ENCODE measurements at places on chromosomes 13 and 19. TPM values are rescaled to one million over a fixed set of nuclear protein-coding genes. Genes with fewer than 3 reads are reported as not detected.

GRCh38 chr13:97002581-97002980 lies 8.3 kb upstream of the OXGR1 start:
- no peaks in the 10 kb centered on the region for H3K4me1 ChIP-seq
- no peak for DNase-seq
- no peak overlapping the region for H3K27ac ChIP-seq
- H3K27me3 ChIP-seq, result no peaks in the 10 kb centered on the region

- no peak overlapping the region for H3K27ac ChIP-seq
- no peaks in the 10 kb centered on the region for H3K27me3 ChIP-seq
- DNase-seq, result no peak
- H3K36me3 ChIP-seq, result no peaks in the 10 kb centered on the region
These were observed 7.2 kb downstream of the GJB2 start for GRCh38 chr13:20185366-20186056.

DNA sequence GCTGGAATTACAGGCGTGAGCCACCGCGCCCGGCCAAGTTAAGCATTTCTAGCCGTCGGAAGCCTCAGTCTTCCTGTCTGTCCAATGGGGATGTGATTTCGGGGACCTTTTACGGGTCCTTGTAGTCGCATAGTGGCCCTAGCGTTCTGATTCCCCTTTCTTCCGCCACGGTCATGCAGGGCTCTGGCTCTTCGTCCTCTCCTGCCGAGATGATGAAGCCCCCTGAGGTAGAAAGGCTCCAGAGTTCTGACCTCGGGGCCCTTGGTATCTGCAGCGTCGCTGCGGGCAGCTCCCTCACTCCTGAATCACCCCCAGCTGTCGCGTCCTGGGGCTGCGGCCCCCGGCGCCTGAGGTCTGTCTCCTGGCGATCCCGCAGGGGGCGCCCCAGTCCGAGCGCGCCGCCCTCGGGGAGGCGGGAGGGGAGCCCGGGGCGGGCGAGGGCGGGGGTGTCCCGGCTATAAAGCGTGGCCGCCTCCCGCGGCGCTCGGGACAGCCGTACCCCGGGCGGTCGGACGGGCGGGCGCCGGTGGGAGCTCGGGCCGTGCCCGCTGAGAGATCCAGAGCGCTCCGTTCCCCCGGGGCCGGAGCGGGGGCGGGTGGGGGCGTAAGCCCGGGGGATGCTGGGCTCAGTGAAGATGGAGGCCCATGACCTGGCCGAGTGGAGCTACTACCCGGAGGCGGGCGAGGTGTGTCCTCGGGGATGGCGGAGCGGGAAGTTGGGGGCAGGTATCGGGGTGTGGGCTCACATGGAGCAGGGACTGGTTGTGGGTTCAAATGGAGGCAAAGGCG lies at the start of gene FOXA3:
Gene FOXA3 (plus strand): TSS at position 487 of the 789 bp plus-strand sequence. CDS start 131 bp downstream, at position 618.
- H3K27me3 ChIP-seq, result peaks cover 9% of the 10 kb centered on the region
- no peak within 1 kb of the TSS for H3K27ac ChIP-seq
- H3K4me3 ChIP-seq, result peak within 1 kb of the TSS; percentile 73
- no peak for DNase-seq
- H3K36me3 ChIP-seq, result no peaks in the 10 kb centered on the region

The CD177 gene
- total RNA-seq, result 0.64 TPM

The CFAP97D2 gene
- total RNA-seq, result not detected

DNA sequence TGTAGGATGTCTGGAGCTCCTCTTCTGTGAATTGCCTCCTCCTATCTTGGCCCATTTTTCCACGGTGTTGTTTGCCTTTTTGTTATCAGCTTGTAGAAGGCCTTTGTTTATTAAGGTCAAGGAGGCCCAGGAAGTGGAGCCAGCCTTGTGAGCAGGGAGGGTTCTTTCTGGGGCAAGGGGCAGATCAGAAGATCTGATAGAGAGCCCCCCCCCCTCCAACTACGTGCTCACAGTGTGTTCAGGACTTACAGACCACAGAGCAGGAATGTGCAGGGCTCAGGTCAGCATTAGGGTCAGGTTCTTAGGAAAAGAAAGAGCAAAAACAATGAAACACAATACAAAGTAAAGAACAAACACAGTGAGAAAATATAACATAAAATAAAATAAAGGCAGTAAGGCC lies 59.4 kb downstream of the CCNE1 start:
- no peak overlapping the region for H3K4me3 ChIP-seq
- H3K36me3 ChIP-seq, result no peaks in the 10 kb centered on the region
- H3K27ac ChIP-seq, result no peak overlapping the region
- no peak for DNase-seq
- H3K27me3 ChIP-seq, result peaks cover 39% of the 10 kb centered on the region

GRCh38 chr19:29897466-29897865 lies 44.6 kb upstream of the URI1 start:
- no peak overlapping the region for H3K4me3 ChIP-seq
- DNase-seq, result no peak
- no peak overlapping the region for H3K27ac ChIP-seq
- H3K36me3 ChIP-seq, result no peaks in the 10 kb centered on the region

The GIPR gene
- total RNA-seq, result 0.95 TPM

GRCh38 chr19:43667876-43668405 lies 2.0 kb downstream of the PLAUR start:
- no peak overlapping the region for H3K27ac ChIP-seq
- peak overlapping the region; percentile 28 for H3K4me3 ChIP-seq
- no peaks in the 10 kb centered on the region for H3K27me3 ChIP-seq
- H3K4me1 ChIP-seq, result peaks cover 30% of the 10 kb centered on the region
- no peak for DNase-seq

The ACP5 gene
- 40.1 TPM for total RNA-seq

DNA sequence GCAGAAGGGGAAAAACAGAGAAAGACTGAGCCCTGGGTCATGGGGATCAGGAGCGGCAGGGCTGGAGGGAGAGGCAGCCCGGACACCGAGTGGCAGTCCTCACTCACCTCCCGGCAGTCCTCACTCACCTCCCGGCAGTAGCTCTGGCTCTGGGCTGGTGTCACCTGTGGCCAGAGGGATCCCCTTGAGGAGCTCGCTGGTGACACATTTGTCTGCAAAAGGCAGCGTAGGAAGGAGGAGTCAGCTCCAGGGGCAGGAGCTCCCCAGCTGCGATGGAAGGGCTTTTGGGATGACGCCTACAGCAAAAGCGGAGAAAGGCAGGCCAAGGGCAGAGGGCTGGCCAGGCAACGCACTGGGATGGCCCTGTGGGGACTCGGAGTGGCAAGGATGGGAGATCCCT lies 739 bp downstream of the EIF3G start:
- peak overlapping the region; percentile 82 for H3K27ac ChIP-seq
- DNase-seq, result no peak
- peaks cover 39% of the 10 kb centered on the region for H3K4me1 ChIP-seq
- H3K4me3 ChIP-seq, result peak overlapping the region; percentile 96

- H3K27ac ChIP-seq, result no peak overlapping the region
- H3K4me3 ChIP-seq, result no peak overlapping the region
- H3K36me3 ChIP-seq, result no peaks in the 10 kb centered on the region
- no peaks in the 10 kb centered on the region for H3K4me1 ChIP-seq
These were observed 61.5 kb upstream of the TDRD3 start for GRCh38 chr13:60335531-60335930.

DNA sequence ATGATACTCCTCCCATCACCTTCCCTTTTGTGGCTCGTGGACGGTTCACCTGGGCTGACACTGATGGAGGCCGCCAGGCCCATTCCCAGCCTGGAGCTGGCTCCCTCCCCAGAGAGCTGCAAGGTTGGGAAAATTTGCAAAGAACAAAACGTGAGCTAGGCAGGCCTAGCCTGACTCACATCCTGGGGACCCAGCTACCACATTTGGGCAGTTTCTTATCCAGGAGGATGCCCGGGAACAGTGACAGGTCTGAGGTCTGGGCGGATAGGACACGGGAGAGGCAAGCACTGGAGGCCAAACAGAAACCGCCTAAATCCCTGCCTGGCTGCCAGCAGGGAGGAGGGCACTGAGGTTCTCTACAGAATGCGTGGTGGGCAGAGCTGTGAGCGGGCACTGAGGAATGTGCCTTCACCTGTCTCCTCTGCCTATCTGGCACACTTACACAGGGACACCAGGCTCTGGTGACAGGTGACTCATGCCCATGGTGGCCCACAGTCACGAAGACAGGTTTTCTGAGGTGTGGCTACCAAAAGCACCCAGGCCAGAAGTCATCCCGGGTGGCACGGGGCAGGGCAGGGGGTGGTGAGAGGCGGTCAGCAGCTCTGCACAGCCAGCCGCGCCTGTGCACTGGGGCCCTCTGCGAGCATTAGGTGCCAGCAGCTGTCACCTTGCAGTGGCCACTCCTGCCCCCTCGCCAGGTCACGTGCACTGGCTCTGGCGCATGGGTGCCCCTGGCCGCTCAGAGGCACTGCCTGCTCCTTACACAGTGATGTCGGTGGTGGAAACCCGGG lies 23.2 kb downstream of the SH3GL1 start:
- no peak overlapping the region for H3K4me3 ChIP-seq
- peaks cover 99% of the 10 kb centered on the region for H3K4me1 ChIP-seq
- no peaks in the 10 kb centered on the region for H3K36me3 ChIP-seq
- H3K27me3 ChIP-seq, result no peaks in the 10 kb centered on the region

GRCh38 chr13:63249411-63250187 lies 1834.0 kb upstream of the PCDH20 start:
- no peaks in the 10 kb centered on the region for H3K4me1 ChIP-seq
- H3K27me3 ChIP-seq, result no peaks in the 10 kb centered on the region
- DNase-seq, result no peak
- H3K27ac ChIP-seq, result no peak overlapping the region
- H3K4me3 ChIP-seq, result no peak overlapping the region

- no peaks in the 10 kb centered on the region for H3K4me1 ChIP-seq
- H3K27ac ChIP-seq, result no peak overlapping the region
- no peak overlapping the region for H3K4me3 ChIP-seq
- H3K27me3 ChIP-seq, result no peaks in the 10 kb centered on the region
These were observed 1147.9 kb downstream of the UQCRFS1 start for GRCh38 chr19:28065026-28065425.

DNA sequence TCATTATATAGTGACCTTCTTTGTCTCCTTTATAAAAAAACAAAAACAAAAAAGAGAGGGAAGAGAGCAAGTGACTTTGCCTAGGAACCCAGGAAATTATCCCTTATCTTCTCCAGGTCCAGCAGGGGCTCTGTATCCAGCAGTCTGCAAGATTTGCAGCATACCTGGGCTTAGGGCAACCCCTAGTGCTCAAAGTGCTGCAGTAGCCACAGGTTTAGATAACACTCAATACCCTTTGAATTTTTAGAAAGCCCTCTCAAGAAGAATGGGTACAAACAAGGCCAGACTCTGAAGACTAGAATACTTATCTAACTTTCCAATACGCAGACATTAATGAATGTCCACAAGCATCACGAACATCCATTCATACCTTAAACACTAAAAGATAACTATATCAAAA lies 43.2 kb downstream of the CCNA1 start:
- no peaks in the 10 kb centered on the region for H3K4me1 ChIP-seq
- no peak overlapping the region for H3K27ac ChIP-seq
- no peaks in the 10 kb centered on the region for H3K36me3 ChIP-seq
- DNase-seq, result no peak

The SLC27A5 gene
- total RNA-seq, result 8.3 TPM

The MYBPC2 gene
- not detected for total RNA-seq

GRCh38 chr13:79466872-79467271 lies 14.1 kb upstream of the NDFIP2 start:
- DNase-seq, result no peak
- H3K27me3 ChIP-seq, result no peaks in the 10 kb centered on the region
- no peak overlapping the region for H3K4me3 ChIP-seq
- H3K27ac ChIP-seq, result no peak overlapping the region
- H3K4me1 ChIP-seq, result no peaks in the 10 kb centered on the region
- no peaks in the 10 kb centered on the region for H3K36me3 ChIP-seq

- H3K4me3 ChIP-seq, result no peak overlapping the region
- H3K27ac ChIP-seq, result no peak overlapping the region
- no peak for DNase-seq
- H3K36me3 ChIP-seq, result no peaks in the 10 kb centered on the region
These were observed 62.7 kb downstream of the COL4A1 start for GRCh38 chr13:110244071-110244830.

- no peaks in the 10 kb centered on the region for H3K4me1 ChIP-seq
- H3K27ac ChIP-seq, result no peak overlapping the region
- H3K4me3 ChIP-seq, result no peak overlapping the region
These were observed 472.8 kb upstream of the SLITRK5 start for GRCh38 chr13:87198371-87198770.

DNA sequence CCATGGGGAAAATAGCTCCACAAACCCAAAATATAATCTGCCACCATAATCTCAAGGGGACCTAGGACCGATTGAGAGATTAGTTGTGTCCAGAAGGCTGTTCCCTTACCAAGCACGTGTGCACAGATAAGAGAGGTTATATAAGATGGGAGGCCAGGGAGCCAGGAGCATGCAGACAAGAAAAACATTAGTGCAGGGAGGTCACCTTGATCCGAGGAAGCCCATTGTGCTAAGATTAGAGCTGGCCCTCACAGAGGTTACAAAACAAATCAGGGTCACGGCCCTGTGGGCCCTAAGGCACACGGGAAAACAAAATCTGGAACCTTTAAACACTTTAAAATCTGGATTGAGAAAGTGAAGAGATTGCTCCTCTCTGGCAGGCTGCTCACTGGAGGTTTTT lies 37.7 kb downstream of the RGCC start:
- H3K4me3 ChIP-seq, result no peak overlapping the region
- no peak for DNase-seq
- peaks cover 48% of the 10 kb centered on the region for H3K4me1 ChIP-seq
- no peaks in the 10 kb centered on the region for H3K36me3 ChIP-seq

DNA sequence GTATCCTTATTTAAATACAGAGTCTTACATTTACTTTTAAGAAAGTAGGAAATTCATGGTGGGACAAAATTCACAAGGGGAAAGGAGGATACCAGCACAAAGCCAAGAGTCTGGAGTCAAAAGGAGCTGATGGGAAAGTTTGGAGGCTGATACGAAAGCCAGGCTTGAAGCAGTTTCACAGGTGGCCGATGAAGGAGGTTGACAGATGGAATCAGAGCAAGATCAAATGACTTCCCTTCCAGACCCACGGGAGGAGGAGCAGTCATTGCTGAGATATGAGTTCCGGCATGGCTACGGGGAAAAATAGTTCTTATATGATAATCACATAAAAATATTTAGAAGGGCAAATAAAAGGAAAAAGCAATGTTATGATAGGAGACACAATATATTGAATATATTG lies 65.0 kb downstream of the DGKH start:
- H3K4me1 ChIP-seq, result peaks cover 10% of the 10 kb centered on the region
- H3K27ac ChIP-seq, result no peak overlapping the region
- H3K36me3 ChIP-seq, result no peaks in the 10 kb centered on the region
- no peaks in the 10 kb centered on the region for H3K27me3 ChIP-seq
- DNase-seq, result no peak

The CD320 gene
- 23.4 TPM for total RNA-seq
